Heart left ventricle (tissue), 16 donors: ENCODE measurements at places on chromosomes 2 and 18. TPM values are rescaled to one million over a fixed set of nuclear protein-coding genes. Genes with fewer than 3 reads are reported as not detected.

UGT1A4 gene
- not detected for total RNA-seq

AOX1 gene
- total RNA-seq: 2.9 TPM

IWS1 gene
- total RNA-seq: 45.8 TPM

COL5A2 gene
- total RNA-seq: 15.8 TPM

ATG4B gene
- 55.7 TPM for total RNA-seq

PSTPIP2 gene
- total RNA-seq: 5.1 TPM

RBFA gene
- total RNA-seq: 21.1 TPM

CMPK2 gene
- 4.9 TPM for total RNA-seq

ABCG8 gene
- not detected for total RNA-seq

C2orf78 gene
- not detected for total RNA-seq

DSEL gene
- 2.2 TPM for total RNA-seq

IER3IP1 gene
- total RNA-seq: 10.2 TPM
